Left renal cortex interstitium (tissue), 4 donors: ENCODE measurements at places on chromosomes 11 and 22.

DNA sequence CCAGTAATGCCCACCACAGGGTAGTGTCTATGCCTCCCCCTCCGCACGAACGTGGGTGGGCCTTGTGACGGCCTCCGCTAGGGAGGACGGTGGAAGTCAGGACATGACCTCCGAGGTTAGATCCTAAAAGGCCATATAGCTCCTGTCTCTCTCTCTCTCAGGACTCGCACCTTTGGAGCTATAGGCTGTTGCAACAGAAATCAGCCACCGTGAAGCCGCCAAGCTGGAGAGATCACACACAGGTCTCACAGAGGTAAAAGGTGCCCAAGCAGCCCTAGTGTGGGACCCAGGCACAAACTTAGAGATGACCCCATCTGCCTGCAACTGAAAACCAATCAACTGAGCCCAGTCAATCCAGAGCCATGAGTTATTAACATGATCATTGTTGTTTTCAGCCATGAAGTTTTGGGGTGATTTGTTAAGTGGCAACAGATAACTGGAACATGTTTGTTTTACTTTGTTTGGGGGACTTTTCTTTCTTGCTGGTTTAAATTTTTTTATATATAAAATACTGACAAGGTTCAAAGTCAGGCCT, 7.4 kb upstream of the NAP1L4 start:
- no peak for DNase-seq

DNA sequence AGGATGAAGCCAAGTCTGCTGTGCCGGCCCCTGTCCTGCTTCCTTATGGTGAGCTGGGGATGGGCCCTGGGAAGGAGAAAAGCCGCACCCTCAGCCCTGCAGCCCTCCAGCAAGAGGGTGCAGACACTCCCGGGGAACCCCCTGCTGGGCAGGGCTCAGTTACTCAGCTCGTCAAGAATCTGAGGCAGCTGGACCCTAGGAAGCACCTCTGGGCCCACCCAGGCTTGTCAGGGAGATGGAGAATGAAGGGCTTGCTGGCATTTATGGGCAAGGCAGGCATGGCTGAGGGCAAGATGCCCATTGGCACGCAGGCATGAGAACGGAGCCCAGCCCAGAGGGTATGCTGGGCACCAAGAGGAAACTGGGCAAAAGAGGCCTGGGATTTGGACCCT, 12.9 kb downstream of the RELT start:
- DNase-seq: no peak

- DNase-seq: no peak
Measured at GRCh38 chr22:17918840-17919239, 105.5 kb downstream of the MICAL3 start.

- no peak for DNase-seq
Measured at GRCh38 chr11:36540998-36541397, 26.8 kb upstream of the RAG1 start.

DNA sequence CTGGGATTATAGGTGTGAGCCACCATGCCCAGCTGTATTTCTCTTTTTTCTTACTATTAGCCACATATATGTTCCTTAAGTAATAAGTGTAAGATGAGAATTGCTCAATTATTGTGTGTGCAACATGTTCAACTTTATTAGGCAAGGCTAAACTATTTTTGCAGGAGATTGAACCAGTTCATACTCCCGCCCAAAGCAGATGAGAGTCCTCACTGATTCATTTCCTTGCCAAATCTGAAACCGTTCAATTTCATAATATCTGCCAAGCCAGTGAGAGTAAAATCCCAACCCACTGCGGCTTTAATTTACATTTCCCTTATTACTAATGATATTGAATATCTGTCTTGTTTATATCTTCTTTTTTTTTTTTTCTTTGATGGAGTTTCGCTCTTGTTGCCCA, 48.4 kb downstream of the KCNJ4 start:
- DNase-seq: no peak

- no peak for DNase-seq
Measured at GRCh38 chr11:37947821-37948220, 1349.8 kb upstream of the RAG2 start.

- no peak for DNase-seq
Measured at GRCh38 chr11:7690648-7691047, 15.6 kb downstream of the OVCH2 start.

GRCh38 chr22:27146866-27147633, 489.7 kb downstream of the MIAT start:
- no peak for DNase-seq

DNA sequence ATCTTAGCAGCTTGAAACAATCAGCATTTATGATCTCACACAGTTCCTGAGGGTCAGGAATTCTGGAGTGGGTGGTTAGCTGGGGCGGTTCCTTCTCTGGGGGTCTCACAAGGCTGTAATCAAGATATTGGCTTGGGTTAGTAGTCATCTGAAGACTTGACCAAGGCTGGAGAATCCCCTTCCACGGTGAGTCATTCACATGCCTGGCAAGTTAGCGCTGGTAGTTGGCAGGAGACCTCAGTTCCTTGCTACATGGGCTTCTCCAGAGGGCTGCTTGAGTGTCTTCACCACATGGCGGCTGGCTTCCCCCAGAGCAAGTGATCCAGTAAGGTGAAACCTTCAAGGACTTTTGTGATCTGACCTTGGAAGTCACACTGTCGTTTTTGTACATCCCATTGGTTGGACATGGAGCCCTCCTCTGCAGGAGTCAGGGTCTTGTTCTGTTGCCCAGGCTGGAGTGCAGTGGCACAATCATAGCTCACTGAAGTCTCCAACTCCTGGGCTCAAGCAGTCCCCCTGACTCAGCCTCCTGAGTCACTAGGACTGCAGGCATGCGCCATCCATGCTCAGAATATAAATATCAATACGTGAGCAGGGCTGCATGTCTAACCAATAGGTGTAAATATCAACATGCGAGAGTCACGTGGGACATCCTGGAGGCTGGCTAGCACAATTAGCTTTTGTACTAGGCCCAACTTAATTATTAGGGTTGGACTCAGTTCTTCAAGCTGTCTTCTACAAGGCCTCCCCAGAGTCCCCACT, 7.2 kb upstream of the NIPSNAP1 start:
- DNase-seq: no peak

DNA sequence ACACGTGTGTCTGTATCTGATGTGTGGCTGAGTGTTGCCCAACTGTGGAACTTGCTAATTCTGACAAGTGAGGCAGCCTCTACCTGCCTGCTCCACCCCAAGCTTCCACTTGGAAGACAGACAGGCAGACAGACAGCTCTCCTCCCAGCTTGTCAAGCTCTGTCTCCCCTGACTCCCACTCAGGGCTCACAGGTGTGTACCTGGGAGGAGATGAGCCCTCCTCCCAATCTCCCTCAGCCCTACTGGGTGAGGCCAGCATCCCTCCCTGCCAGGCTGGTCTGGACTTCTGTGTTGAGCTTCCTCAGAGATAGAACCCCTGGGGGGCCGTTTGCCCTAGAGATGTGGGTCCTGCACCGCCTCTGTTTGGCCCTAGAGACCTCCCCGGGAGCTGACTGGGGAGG, 1.0 kb upstream of the CHRM1 start:
- DNase-seq: no peak

- no peak for DNase-seq
Measured at GRCh38 chr22:19728271-19728670, 4.9 kb downstream of the GP1BB start.

- DNase-seq: no peak
Measured at GRCh38 chr11:116885951-116886655, 48.7 kb upstream of the APOA1 start.

DNA sequence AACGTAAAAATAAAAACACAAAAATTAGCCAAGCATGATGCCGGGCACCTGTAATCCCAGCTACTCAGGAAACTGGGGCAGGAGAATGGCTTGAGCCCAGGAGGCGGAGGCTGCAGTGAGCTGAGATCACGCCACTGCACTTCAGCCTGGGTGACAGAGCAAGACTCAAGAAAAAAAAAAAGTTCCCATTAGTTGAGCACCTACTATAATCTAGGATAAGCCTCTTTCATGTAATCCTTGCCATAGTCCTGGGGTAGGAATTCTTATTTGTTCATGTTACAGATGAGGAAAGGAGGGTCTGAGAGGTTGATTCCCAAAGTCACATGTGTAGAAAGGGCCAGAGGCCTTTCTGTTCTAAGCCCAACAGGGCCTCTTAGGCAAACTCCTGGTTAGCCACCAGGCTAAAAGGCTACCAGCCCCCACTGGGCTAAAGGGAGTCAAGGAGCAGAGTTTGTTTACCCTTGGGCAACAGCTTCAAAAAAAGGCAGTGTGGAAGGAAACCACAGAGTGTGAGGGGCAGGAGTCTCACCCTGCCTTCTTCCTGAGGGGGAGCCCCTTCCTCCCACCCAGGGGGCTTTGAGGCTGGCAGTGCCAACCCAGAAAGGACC, 21.6 kb upstream of the CSNK1E start:
- no peak for DNase-seq

- no peak for DNase-seq
Measured at GRCh38 chr11:2531277-2531986, 86.6 kb downstream of the KCNQ1 start.

DNA sequence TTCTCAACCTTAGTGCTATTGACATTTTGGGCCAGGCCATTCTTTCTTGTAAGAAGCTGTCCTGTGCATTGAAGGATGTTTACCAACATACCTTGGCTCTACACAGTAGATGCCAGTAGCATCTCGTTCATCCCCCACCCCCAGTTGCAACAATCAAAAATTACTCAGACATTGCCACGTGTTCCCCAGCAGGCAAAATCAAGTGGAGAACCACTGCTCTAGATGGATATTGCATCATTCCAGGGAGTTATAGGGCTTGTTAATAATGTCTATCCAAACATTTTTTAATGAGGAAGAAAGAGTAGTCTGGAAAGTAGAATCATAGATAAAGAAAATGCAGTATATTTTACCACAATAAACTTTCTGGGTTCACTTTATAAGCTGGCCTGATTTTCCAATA, 64.1 kb downstream of the PRMT3 start:
- no peak for DNase-seq

- DNase-seq: no peak
Measured at GRCh38 chr11:56932572-56933220, 56.0 kb upstream of the OR5AK2 start.

DNA sequence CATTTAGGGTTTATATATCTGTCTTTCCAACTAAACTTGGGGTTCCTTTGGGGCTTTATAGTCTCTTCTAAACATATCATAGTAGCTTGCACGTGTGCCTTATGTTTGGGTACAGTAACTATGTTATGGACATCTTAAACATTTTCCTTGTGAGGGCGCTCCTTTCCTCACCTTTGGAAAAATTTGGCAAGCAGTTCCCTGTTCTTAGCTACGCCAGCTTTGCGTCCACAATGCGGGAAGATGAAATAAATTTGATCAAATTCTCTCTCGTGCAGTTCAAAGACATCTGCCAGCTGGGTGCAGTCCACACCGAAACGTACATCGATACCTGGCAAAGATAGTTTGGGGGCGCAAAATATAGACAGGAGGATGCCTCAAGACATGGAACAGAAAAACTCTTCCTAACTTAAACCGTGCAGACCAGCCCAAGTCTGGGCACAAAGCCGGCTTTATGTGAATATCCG, 548 bp downstream of the FDXACB1 start:
- DNase-seq: peak; percentile 52

DNA sequence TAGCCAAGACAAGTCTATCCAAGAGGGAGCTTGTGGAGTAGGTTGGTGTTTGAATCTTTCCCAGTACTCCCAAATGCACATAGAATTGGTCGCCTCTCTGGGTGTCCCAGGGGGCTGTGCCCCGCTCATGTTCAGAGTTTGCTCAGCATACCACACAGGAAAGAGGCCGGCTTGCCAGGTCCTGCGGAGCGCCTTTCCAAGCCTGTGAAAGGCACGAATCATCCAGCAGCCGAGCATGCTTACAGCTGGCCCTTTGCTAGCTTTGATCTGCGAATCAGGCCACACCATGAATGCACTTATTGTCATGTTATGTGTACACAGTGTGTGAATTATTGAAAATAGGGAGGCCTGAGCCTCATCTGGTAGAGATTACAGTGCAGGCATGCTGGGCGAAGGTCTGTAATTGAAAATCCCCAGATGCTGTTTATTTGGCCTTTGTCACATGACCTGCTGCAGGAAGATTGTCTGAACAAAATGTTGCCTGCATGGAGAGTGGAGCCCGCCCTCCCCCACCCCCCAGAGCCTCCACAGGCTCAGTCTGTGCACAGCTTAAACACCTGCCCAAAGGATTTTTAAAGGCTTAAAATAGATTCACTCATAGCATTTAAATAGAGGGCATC, 163.3 kb upstream of the RASSF10 start:
- DNase-seq: no peak

- no peak for DNase-seq
Measured at GRCh38 chr22:47015589-47016178, 253.2 kb downstream of the TBC1D22A start.

DNA sequence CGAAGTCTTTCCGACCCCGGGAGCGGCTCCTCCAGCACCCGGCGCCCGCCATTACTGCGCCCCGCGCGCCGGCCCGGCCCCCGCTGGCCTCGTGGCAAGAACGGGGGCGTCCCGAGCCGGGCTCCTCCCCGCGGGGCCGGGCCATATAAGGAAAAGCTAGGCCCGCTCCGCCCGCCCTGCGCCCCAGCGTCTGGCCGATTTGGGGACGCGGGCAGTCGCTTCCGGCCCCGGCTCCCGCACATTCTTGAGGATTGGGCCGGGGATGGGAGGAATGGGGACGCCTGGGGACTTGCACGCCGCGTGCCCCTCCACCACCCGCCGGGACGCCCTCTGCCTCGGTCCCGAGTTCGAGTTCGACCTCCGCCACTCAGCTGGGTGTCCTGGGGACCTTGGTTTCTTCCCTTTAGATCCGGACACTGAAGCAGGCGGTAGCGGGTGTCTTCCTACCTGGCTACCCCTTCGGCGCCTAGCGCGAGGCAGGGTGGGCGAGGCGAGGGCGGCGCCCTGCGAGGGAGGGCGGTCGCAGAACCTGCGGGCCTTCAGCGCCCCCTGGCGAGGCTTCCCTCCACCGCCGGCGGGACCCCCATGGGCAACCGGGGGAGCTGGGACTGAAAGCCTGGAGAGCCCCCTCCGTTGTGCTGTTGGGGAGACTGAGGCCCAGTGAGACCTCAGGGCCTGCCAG, 3.8 kb downstream of the SMTN start:
- no peak for DNase-seq

DNA sequence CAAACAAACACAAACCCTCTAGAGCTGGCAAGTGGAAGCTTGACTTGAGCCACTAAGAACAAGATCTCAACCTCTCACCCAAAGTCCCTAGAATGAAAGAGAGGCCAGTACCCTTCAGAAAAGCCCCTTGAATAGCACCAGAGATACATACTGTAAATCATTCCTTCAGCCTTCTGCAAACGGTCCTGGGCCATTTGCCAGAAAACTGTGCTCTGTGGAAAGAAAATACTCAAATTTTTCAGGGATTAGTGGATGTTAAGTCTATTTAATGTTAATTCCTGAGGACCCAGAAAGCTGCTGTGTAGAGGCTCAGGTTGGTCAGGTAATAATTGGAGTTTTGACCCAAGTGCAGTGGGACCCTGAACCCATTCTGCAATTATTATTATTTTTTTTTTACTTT, 16.9 kb downstream of the SERPINH1 start:
- no peak for DNase-seq

- DNase-seq: no peak
Measured at GRCh38 chr11:115939104-115939730, 435.0 kb upstream of the CADM1 start.

- no peak for DNase-seq
Measured at GRCh38 chr22:34454598-34454997, 534.3 kb upstream of the LARGE1 start.

GRCh38 chr11:103920449-103920848, 116.0 kb upstream of the DDI1 start:
- DNase-seq: no peak
